ENCODE measurements at places on chromosomes 2 and 18.

DNA sequence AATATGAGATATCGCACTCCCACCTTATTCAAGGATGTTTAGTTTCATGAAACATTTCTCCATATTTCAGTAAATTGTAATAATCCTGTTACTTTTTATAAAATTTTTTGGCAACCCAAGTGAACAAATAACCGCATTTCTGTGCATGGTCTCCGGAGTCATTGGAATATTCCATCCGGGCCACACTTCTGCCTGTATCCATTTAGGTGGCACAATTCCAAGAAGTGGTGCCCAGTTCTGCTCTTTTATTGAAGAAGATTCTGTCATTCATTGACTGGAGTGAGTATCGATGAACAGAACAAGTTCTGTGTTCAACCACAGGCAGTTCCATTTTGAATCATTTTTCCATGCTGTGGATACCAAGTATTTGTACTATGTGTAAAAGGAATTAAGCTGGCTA lies 26.6 kb upstream of the ICOS start:
- DNase-seq = no peak

DNA sequence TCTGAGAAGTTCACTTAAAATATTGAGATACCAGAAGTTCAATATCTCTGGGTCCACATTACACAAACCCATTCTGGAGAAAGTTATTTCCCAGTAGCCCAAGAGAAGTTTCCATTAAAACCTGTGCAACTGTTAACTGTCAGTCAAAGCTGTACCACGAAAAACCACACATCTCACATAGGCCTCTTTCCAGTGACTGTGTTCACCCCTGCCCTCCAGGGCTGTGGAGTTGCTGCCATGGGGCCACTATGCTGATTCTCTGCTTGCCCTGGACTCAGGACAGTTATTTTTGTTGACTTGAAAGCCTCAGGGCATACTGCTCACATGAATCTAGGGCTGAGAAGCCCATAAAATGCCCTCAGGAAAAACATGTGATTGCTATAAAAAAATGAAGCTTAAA lies 153.8 kb downstream of the PIEZO2 start:
- DNase-seq = no peak

GRCh38 chr2:48471048-48471474 lies 58.9 kb upstream of the STON1 start:
- DNase-seq = no peak

- DNase-seq = no peak
Measured at GRCh38 chr2:105411720-105412407, 13.0 kb upstream of the FHL2 start.

DNA sequence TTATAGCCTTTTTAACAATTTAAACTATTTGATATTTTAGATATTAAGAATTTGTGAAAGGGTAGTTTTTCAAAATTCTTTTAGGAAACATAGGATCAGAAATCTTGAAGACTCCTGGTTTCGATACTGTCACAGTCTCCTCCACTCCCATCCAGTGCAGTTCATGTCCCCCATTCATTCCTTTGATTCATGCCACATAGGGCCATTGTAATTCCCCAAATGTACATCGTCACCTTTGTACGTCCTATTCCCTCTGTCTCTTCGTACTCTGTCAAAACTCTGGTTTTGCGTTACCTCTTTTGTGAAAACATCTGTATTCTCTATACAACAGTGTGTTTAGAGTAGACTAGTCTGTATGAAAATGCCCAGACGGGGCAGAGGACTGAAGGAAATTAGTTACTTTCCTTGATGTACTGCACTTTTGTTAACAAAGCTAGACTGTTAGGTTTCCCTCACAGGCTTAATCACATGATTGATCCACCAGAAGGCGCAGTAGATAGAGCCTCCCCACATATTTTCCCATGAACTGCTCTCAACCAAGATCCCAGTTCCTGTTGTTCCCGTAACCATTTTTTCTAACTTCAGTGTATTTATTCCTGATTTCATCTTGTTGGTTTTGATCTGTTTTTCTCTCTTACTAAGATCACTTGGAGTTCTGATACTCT lies 2.5 kb downstream of the MRPL35 start:
- DNase-seq = no peak

GRCh38 chr2:174546519-174547506 lies 50.8 kb downstream of the WIPF1 start:
- DNase-seq = no peak

DNA sequence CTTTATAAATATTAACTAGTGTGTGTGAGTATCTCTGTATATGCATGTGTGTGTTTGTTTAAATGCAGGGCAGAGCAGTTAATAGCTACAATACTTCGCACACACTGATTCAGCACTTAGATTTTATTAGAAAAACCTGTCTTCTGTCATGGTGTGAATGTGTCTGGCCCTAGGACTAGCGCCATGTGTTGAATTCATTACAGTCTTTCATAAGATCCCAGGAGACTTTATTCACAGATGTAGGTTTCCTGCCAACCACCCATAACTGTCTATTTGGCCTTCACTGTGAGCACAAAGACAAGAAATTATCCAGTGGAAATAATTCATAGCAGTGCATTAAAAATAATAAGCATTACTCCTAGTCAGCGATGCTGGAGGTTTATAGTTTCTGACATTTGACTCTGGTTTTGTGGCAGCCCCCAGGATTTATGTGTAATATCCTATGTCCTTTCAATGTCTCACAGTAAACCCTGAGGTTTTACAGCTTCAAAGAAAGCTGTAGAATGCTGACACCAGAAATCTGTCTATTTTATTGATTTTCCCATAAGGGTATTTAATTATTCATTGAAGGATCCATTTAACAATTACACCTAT lies 93.9 kb downstream of the ZNF804A start:
- no peak for DNase-seq
